ENCODE measurements at places on chromosomes 1 and 21.

DNA sequence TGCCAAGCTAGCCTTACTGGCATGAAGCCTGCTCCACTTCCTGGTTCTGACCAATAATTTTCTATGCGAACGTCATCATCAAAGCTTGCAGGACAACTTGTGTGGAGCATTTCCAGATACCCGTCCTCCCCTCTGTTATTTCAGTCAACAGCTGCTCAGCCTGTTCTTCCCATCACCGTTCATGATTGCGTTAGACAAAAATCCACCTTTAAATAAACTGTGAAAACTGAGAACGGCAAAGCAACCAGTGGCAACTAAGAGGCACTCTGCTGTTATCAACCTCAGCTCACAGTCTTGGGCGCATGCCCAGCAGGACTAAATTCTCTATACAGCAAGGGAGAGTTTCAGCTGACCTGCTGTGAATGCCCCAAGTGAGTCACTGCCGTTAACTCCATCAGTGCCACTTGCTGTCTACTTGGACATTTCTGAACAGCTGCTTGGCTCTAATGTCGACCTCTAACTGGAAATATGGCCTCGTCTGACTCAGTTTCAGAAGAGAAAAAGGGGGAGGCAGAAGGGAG is 207.4 kb upstream of the RUNX1 start:
- peak; percentile 99 for DNase-seq

- DNase-seq, result peak; percentile 67
These were observed 38.3 kb downstream of the LRRN2 start for GRCh38 chr1:204647114-204647804.

- no peak for DNase-seq
These were observed 2.7 kb upstream of the ADSS2 start for GRCh38 chr1:244454412-244454811.

GRCh38 chr1:106055855-106056254 is 1000.6 kb upstream of the PRMT6 start:
- DNase-seq, result no peak

GRCh38 chr1:33349081-33349759 is 28.3 kb upstream of the A3GALT2 start:
- peak; percentile 40 for DNase-seq

GRCh38 chr1:206859082-206859521 is 6.3 kb upstream of the IL20 start:
- DNase-seq, result no peak
